ENCODE measurements at places on chromosomes 1 and 21. TPM values are rescaled to one million over a fixed set of nuclear protein-coding genes. Genes with fewer than 3 reads are reported as not detected.

GRCh38 chr1:94061513-94062443, 59.2 kb downstream of the ABCA4 start:
- peak; percentile 80 for DNase-seq

GRCh38 chr1:41650028-41650880, 165.8 kb upstream of the EDN2 start:
- no peak for DNase-seq

DNA sequence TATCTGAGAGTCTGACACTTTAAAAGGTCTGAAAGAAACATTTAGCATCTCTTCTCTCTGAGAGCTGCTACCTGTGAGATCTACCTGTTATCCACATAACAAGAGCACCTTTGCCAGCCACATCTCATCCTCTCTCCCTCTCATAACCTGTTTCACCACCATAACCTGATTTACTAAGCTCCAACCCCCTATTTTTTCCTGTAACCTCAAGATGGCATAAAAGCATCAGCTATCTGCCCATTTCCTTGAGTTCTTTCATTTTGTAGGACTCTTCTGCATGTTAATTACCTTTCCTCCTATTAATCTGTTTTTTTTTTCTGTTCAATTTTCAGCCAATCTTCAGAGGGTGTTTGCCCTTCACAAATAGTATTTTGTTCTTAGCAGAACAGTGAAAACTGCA, 136.5 kb upstream of the KCNK1 start:
- DNase-seq: no peak

GRCh38 chr1:203089001-203089650, 3.3 kb upstream of the MYOG start:
- no peak for DNase-seq

DNA sequence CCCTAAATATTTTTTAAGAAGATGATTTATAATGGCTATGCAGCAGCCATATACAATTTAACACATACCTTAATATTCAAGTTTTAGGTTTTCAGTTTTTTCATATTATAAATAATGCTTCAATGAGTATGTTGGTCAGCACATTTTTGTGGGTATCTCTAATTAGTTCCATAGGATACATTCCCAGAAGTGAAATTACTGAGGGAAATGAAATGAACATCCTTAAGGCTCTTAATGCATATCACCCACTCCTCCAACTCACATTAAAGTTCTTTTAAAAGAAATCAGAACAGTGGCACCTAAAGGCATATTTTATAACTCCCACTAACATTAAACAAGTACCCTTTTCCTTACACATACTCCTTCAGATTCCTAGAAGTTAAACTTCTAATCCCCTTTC, 56.1 kb downstream of the EYA3 start:
- no peak for DNase-seq

GRCh38 chr1:13583966-13584791, 547 bp downstream of the PDPN start:
- peak; percentile 71 for DNase-seq

GRCh38 chr1:3863231-3863935, 6.1 kb downstream of the DFFB start:
- no peak for DNase-seq

DNA sequence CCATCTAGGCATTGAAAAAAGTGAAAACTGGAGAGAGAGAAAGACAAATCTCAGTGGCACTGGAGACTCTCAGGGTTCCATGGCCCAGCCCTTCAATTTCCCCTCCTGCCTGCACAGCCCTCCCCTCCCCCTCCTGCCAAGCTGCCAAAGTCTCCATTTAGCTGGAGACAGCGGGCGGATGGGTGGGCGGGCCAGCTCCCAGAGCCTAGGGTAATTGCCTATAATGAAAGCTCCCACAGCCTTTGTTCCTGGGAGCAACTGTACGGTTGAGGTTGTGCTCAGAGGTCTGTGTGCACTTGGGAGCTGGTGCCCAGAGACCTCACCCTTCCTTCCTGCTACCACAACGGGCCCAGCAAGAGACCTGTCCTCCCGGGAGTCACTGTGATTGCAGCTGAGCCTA, 89.6 kb downstream of the NAV1 start:
- DNase-seq: peak; percentile 65

DNA sequence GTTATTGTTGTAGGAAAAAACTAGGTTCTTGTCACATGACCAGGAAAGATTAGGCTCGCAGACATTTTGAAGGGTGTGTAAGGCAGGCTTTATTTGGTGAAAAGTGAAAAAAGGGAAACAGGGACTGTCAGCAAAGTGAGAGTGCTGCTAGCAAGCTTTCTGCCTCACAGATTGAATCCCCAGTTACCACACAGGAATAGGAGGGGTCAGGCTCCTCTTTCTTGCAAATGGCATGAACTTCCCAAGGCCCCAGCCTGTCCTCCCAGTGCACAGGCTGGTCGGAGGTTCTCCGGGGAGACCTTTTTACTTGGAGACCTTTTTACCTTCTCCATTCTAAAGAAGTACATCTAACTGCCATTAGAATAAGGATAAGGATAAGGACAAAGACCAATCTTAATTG, 42.1 kb downstream of the SYCP1 start:
- DNase-seq: no peak

GRCh38 chr21:14259747-14260146, 43.8 kb downstream of the RBM11 start:
- DNase-seq: peak; percentile 32

GRCh38 chr1:234763910-234764309, 153.9 kb upstream of the IRF2BP2 start:
- DNase-seq: no peak

- DNase-seq: no peak
Observed at GRCh38 chr1:213779228-213779627, 208.5 kb upstream of the PROX1 start.

DNA sequence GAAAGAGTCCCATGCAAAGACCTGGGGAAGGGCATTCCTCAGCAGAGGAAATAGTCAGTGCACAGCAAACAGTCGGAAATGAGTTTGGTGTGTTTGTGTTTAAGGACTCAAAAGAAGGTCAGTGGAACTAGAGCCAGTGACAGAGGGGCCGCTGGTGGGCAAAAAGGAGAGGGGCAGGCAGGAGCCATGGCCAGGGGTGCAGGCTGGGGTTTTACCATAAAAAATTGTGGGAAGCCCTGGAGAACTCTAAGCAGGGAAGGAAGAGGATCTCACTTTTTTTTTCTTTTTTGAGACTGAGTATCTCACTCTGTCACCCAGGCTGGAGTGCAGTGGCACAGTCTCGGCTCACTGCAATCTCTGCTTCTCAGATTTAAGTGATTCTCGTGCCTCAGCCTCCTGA, 33.7 kb upstream of the TARDBP start:
- DNase-seq: no peak

- DNase-seq: peak; percentile 74
Observed at GRCh38 chr1:21329209-21329844, 39.1 kb upstream of the ECE1 start.

DNA sequence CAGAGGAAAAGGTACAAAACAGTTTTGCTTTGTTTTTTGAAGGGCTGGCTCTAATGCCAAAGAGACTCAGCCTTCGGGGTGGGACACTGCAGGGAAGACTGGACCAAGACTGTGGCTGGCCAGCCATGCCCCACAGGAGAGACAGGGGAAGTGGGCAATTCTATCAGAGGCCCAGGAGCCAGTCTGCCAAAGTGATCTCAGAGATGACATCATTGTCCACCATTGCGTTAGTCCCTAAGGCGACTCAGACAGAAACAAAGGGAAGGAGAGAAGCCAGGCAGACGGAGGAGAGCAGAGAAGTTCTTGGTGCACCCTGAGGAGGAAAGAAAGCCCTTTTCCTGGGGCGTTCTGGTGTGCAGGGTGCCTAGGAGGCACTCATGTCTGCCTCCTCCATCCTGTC, 26.4 kb downstream of the OPTC start:
- DNase-seq: no peak

DNA sequence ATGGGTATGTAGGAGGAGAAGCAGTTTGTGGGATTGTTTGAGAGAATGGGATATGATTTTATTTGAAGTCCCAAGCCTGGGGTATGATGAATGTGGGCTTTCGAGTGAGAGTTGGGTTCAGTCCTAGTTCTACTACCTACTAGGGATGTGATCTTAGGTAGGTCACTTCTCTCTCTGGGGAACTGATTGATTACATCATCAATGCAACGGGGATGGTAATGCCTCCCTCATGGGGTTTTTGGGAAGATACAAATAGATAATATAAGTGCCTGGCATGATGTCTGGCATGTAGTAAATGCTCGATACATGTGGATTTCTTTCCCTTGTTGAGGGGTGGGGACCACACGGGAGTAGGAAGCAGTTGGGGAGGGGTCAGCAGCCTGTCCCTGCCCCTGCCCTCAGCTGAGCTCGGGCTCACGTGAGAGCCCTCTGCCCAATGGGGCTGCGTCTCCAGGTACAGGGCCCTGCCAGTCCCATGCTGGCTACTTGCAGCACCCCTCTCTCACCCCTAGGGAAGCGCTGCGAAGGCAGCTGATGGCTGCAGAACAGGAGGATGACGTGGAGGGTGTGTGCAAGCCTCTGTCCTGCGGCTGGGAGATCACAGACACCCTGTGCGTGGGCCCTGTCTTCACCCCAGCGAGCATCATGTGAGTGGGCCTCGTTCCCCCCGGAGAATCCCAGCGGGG, 38.7 kb downstream of the AZIN2 start:
- DNase-seq: peak; percentile 93

- no peak for DNase-seq
Observed at GRCh38 chr1:93256433-93256832, 75.9 kb downstream of the CCDC18 start.

GRCh38 chr21:35783721-35784120, 276.6 kb downstream of the SETD4 start:
- no peak for DNase-seq

DNA sequence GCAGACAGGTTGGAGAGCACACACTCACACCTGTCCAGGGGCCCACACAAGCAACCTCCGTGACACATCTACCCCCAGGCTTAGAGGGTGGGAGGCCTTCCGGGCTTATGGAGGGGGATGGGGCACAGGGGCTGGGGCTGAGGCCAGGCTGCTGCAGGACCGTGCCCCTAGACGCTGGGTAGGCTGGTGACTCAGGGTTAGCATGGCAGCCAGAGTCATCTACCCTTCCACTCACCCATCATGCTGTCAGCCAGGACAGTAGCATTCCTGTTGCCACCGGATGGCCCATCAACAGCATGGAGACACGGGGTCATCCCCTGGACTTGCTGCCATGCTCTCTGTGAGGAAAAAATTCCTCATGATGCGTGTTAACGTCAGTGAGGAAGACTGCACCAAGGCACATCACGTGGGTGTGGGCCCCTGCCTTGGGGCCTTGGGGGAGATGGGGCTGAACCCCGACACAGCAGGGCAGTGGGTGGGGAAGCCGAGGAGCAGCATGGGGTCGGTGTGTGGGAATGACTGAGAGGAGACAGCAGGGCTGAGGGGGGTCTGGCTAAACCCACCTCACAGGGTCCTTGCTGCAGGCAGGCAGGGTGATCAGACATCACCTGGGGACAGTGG, 52.8 kb downstream of the WNT9A start:
- no peak for DNase-seq

TESK2 gene
- total RNA-seq: 14.5 TPM

AMY2B gene
- total RNA-seq: 3.0 TPM

LORICRIN gene
- not detected for total RNA-seq

UBE2U gene
- total RNA-seq: not detected

LINGO4 gene
- 0.07 TPM for total RNA-seq

PYCR2 gene
- total RNA-seq: 308 TPM

TMPRSS15 gene
- total RNA-seq: not detected

SYNC gene
- 0.45 TPM for total RNA-seq

Measured in H7 (cell line).